Stimulated activated CD8-positive, alpha-beta memory T cell treated with anti-CD3 and anti-CD28 coated beads, Interleukin-4, amount 100 ng/mL, for 4 hours (primary cell): ENCODE measurements at places on chromosomes 13 and 19.
A peak's percentile ranks its signal among the peaks of the same experiment; 100 is the strongest.

DNA sequence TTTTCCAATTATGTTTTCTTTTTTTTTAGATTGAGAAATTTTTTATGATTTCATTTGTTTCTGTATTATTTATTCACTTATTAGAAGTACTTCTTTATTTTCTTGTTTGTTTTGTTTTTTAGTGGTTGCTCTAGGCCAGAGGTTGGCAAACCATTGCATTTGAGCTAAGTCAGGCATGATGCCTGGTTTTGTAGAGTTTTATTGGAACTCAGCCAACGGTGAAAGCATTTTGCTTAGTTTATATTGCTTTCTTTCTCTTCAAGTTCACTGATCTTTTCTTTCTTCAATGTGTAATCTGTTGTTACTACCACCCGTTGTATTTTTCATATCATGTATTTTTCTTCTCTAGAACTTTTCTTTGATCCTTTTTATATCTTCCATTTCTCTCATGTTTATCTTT, 19.7 kb downstream of the ZNF567 start:
- no peak for DNase-seq

GRCh38 chr19:4061178-4061682, 5.5 kb downstream of the ZBTB7A start:
- no peak for DNase-seq

DNA sequence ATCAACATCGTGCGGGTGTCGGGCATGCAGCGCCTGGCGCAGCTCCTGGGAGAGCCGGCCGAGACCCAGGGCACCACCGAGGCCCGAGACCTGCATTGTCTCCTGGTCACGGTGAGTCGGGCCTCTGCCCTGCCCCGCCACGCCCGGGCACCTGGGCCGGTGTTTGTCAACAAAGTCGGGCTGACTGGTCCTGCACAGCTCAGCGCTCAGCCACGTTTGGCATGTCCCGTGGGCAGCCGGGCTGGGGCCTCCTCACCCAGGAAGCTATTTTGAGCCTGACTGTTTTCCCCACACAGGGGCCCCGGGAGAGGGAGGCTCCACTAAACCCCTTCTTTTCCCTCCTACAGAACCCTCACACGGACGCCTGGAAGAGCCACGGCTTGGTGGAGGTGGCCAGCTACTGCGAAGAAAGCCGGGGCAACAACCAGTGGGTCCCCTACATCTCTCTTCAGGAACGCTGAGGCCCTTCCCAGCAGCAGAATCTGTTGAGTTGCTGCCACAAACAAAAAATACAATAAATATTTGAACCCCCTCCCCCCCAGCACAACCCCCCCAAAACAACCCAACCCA, 1.3 kb downstream of the GADD45B start:
- no peak for DNase-seq

DNA sequence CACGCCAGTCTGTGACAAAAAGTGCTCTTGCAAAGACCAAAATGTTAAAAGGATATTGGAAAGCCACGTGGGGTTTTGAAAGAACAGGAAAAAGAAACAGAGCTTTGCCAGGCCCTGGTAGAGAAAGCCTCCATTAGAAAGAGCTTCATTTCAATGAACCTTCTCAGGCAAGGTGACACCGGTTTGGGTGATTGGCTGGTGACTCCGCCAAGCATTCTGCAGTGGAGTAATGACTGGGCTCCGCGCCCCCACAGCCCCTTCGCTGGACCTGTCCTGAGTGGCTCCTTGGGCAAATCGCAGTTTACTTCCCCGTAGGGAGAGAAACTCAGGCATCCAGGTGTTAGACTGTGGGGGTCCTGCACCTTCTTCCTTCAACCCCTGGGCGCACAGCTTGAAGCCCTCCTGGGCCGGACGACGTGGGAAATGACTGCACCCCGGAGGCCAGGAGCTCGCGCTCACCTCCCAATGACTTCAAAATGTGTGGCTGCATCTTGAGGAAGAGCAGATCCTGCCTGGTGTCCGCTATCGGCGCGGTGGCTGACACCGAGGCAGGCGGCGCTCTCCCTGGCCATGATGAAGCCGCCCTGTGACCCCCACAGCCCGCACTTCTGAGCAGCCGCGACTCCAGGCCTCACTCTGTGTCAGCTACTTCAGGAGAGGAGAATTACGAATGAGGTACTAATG, 444.6 kb upstream of the SGCG start:
- DNase-seq, result no peak

DNA sequence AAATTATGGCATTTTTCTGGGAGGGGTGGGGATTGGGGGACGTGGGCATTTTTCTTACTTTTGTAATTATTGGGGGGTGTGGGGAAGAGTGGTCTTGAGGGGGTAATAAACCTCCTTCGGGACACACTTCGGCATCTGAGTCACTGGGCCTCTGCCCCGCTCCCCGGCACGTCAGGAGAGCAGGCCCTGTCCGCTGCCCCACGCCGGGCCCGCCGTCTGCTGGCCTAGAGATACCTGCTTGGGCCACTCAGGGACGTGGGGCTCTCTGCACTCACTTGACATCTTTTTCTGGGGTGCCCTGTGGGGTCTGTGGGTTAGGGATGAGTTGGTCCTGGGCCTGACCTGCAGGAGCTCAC, 3.5 kb upstream of the FTL start:
- DNase-seq, result no peak

GRCh38 chr19:35703343-35703742, 1.0 kb upstream of the ZBTB32 start:
- no peak for DNase-seq

GRCh38 chr13:59144700-59145099, 1019.0 kb downstream of the DIAPH3 start:
- no peak for DNase-seq

DNA sequence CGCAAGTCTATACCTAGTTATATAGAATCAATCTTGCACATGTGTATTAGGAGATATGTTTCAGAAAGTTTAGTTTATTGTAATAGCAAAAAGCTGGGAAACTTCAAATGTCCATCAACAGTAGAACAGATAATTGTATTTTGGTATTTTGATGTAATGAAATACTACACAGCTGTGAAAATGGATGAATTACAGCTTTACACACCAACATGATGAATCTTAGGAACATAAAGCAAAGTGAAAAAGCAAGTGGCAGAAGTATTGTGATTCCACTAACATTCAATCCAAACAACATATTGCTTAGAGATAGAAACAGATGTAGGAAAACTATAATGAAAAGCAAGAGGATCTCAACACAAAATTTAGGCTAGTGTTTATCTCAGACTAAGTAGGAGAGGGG, 72.5 kb downstream of the RUBCNL start:
- no peak for DNase-seq

- DNase-seq, result no peak
Observed at GRCh38 chr13:66663206-66663605, 566.9 kb downstream of the PCDH9 start.

DNA sequence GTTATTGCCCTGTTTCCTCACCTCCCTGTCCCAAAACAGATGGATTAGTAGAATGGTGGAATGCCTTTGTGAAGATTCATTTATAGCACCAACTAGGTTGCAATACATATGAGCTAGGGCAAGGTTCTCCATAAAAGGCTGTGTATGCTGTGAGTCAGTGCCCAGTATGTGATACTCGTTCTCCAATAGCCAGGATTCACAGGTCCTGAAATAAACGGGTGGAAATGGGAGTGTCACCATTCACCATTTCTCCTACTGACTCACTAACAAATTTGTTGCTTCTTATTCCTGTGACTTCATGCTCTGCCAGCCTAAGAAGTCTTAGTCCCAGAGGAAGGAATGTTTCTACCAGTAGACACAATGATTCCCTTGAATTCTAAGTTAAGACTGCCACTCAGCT, 1745.4 kb downstream of the SLITRK1 start:
- DNase-seq, result no peak

DNA sequence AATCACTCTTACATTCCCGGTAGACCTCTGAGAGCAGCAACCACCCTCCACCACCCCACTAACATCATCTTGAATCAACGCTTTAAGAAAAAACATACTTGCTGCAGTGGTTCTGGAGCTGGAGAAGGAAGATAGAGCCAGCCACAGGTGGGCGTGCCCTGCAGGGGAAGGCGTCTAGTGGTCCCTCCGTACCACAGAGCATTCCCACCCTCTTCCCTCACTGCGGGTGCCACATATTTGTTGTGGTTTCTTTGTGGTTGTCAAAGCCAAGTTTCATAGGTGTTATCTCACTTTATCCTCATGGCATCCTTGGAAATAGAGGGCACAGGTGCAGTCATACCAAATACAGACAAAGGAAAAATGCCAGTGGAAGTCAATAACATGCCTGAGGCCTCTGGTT, 22.2 kb downstream of the COL4A2 start:
- no peak for DNase-seq

DNA sequence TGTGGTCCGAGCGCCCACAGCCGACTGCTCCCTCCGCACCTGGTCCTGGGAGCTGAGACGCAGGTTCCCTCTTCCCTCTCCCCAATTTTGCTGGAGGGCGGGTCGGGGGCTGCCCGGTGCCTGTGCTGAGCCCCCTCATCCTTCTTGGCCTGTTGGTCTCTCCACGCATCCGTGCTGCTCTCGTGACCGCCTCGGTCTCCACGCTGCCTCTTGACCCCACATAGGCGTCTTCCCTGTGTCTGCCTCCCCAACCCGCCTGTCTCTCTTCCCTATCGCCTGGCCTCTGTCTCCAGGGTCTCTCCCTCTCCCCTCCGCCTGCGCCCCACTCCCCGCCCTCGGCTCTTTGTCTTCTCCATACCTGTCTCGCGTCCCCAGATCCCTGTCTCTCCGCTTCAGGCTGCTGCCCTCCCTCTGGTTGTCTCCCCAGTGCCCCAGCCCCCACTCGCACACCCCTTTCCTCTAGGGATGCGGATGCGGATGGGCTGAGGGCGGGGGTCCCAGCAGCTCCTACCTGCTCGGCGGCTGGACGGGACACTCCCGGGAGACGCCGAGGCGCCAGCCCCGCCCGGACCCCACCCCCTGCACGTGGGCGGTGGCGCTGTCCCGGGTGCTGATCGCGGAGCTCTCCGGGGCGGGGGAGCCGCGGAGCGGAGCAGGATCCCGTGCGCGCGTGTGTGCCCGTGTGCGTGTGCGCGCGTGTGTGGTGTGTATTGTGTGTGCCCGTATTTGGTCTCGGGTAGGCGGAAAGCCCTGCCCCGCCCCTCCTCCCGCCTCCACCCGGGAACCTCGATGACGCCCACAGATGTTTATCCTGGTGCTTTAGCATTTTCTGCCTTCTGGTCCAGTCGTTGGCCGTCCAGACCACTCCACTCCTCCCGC, at the start of gene SYT5:
Gene SYT5, minus strand, starts transcription at position 684 of the 879 bp plus-strand sequence. CDS start 1,248 bp downstream, outside the sequence.
- DNase-seq, result peak; percentile 31

GRCh38 chr13:29103065-29103800, 283.1 kb downstream of the MTUS2 start:
- no peak for DNase-seq

GRCh38 chr19:19463348-19464117, 51.8 kb downstream of the TSSK6 start:
- DNase-seq, result no peak

DNA sequence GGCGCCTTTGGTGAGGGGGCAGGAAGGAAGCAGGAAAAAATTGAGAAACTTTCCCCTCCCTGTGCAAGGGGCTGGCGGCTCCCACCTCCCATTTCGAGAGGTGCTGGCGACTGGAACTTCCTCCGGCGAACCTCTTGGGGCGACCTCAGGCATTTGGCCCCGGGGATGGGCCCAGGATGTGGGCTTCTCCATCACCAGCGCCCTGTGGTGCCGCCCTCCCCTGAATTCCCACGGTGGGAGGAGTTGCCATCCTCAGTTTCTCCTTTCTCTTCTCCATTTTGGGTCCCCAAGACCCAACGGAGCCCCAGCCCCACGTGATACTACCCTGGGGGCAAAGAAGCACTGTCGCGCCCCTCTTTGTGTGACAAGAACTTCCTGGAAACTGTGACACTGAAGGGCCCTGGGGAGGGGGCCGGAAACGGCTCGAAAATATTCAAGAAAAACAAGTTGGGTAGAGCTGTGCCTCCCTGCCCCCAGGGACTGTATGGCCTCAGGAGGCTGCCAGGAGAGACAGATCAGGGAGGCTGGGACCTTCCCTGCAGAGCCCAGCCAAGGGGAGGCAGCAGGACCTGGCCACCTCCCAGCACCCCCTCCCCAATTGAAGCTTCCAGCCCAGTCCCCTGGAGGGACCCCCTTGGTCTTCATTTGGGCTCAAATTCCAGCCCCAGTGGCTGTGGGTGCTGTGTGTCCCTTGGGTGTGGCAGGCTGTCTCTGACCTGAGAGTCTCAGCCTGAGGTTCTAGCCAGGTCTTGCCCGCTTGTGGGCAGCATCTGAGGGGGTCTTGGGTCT, 16.2 kb upstream of the AP1M2 start:
- peak; percentile 73 for DNase-seq

DNA sequence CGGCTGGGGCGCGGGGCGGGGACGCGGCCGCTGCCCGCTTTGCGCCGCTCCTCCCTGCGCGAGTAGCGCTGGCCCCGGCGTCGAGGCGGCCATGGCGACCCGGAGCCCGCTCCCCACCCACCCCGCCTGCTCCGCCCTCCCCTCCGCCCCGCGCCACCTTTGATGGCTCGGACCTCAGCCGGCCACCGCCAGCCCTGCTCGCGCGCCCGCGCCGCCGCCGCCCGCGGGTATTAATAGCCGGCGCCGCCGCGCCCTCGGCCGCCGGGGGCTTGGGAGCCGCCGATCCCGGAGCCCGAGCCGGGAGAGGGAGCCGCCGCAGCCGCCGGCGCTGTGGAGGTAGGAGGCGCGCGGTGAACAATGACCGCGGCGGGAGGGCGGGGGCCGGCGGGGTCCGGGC, 261 bp downstream of the FARP1 start:
- no peak for DNase-seq

GRCh38 chr13:53150568-53150967, 122.0 kb downstream of the OLFM4 start:
- DNase-seq, result no peak

DNA sequence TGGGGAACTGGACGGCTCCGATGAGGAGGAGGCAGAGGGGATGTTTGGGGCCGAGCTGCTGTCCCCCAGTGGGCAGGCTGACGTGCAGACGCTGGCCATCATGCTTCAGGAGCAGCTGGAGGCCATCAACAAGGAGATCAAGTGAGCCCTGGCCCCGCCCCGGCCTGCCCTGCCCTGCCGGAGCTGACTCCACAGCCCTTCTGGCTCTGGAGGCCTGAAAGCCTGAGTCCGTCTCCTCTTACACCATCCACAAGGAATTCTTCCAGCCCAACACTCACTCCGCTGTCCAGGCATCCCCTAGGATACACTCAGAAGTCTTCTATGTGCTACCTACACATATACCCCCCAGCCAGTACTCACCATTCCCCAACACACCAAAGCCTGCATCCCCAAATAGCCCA, 17.4 kb downstream of the PPFIA3 start:
- DNase-seq, result no peak

- DNase-seq, result no peak
Observed at GRCh38 chr13:108451121-108451520, 178.3 kb upstream of the MYO16 start.
